ENCODE measurements at places on chromosomes 1 and 21.

DNA sequence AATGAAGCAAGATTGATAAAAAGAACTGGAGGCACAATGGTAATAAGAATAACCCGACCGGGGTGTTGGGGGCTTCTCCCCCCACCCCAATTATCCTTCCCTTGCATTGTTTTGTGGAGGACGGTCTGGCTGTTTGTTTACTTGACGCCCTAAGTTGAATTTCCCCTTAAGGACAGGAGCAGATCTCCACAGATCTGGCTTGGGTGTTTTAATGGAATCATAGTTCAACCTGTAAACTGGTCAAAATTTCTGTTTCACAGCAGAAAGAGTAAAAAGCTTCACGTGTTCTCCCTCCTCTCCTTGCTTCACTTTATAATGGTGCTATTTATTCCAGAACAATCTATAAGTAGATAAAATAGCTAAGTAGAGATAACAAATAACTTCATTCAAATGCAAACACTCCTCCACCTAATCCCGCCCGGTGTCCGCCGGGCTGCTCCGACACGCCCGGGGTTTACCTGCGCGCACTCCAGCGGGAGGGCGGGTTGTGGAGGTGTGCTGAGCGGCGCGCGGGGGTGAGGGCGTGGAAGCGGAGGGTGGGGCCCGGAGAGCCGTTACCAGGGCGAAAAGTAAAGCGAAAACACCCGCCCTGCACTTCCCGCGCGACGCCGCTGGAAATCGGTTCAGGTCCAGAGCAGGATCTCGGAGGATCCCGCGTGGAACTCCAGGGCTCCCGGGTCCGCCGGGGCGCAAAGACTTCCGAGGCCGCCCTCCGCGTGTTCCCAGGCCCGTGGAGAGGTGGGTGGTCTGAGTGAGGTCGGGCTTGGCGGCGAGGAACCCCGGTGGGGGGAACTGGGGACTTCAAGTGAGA is 2.0 kb upstream of the ATF3 start:
- DNase-seq = no peak

DNA sequence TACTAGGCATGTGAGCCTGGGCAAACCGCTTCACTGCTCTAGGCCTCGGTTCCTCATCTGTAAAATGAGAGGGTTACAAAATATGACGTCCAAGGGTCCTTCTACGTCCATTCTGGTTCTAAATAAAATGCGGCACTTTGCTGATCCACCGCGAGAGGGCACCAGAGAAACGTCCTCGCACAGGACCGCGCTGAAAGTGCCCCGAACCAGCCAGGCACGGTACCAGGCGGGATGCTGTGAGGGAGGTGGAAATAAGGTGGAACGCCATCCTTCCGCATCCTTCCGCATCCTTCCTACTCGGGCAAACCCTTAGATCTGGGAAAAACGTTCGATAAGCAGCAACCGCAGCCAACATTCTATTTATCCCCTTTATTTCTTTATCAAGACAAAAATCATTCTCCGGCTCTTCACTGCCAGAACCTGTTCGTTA is 60.3 kb upstream of the KRTAP19-8 start:
- DNase-seq = peak; percentile 48

DNA sequence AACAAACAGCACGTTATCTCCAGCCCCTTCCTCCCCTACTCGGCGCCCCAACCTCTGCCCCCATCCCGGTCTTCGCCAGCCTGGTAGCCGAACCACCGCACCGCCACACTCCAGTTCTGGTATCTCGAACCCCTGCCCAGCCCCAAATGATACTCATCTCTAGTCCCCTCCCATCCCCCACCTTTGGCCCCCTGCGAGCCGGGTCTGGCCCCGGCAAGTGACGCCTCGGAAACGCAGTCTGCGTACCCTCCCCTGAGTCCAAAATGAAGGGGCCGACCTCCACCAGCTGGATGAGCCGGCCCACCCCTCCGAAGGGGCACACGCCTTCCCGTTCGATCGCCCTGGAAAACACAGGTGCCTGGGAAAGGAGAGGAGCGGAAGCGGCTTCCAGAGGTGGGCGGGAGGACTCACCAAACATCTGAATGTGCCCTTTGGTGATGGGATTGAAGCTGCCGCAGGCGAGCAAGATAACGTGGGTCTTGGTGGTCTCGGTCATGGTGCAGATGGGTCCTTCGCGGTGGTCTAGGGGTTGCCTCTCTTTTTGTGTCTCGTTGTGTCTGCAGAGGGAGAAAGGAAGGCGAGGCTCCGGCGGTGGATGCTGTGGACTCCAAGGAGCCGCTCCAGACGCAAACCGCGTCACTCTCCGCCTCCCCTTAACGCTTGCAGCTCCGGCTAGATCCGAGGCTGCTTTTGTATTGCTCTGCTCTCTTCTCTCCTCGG is at the start of gene NMNAT2:
TSS of gene NMNAT2 (minus strand) at position 609 of the 720 bp plus-strand sequence. CDS start at position 496, 113 bp downstream.
- peak; percentile 25 for DNase-seq

- no peak for DNase-seq
Observed at GRCh38 chr1:64496606-64497005, 26.7 kb downstream of the CACHD1 start.

- peak; percentile 47 for DNase-seq
Observed at GRCh38 chr1:58412071-58412580, 134.4 kb downstream of the OMA1 start.

GRCh38 chr1:157142201-157142600 is 4.0 kb upstream of the ETV3 start:
- DNase-seq = no peak

DNA sequence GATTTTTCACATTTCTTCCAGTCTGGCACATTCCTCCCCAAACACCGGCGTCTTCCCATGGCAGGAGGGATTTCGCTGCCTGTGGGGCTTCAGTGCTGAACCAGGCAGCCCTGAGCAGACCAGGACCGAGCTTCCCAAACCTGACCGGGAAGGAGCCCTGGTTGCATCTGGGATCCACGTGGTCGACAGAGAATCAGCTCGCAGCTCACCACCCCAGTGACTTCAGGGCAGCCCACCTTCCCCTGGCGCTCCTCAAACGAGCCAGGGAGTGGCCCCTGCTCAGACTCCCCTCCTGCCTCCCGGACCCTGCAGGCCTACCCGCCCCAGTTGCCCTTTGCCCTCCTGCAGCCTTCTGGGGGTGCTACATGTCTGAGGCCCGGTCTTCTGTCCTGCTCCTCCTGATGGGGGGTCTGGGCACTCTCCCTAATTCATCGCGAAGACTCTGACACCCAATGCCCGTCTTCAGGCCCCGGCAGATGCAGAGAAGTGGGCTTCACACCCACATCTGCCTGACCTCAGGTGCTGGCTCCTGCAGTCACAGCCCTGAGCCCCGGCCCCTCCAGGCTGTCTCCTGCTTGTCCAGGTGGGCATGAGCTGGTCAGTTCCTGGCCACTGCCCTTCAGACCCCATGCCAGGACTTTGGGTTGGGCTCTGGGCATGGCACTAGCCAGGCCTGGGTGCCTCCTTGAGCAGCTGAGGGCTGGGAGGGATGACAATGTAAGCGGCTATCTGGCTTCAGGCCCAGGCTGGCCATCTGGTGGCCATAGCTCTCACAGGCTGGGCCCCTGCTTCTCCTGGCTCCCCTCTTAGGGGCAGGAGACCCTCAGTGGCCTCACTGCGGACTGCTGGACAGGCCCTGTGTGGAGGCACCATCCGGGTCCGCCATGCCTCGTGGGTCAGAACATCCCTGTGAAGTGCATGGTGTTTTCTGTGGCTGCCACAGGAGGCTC is 26.1 kb upstream of the PRSS38 start:
- peak; percentile 45 for DNase-seq

GRCh38 chr1:16903458-16903796 is 7.6 kb downstream of the RNU1-2 start:
- DNase-seq = no peak

GRCh38 chr1:23441446-23442148 is 17.0 kb upstream of the TCEA3 start:
- DNase-seq = no peak

DNA sequence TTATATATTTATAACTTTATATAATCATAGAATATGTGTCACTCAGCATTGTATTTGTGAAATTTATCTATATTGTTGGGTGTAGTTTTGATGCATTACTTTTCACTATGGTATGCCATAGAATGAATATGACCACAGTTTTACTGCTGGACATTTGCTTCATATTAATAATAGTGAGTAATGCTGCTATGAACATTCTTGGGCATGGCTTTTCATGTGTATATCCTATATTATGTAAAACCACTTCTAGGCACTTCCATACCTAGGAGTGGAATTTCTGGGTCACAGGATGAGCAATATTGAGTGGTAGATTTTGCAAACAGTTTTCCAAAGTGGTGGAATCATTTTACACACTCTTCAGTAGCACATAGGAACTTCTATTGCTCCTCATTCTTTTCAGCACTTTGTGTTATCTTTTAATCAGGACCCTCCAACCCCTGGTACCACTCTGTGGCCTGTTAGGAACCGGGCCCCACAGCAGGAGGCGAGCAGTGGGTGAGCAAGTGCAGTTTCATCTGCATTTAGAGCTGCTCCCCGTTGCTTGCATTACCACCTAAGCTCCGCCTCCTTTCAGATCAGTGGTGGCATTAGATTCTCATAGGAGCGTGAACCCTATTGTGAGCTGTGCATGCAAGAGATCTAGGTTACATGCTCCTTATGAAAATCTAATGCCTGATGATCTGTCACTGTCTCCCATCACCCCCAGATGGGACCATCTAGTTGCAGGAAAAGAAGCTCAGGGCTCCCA is 56.0 kb upstream of the CNIH3 start:
- DNase-seq = peak; percentile 42

DNA sequence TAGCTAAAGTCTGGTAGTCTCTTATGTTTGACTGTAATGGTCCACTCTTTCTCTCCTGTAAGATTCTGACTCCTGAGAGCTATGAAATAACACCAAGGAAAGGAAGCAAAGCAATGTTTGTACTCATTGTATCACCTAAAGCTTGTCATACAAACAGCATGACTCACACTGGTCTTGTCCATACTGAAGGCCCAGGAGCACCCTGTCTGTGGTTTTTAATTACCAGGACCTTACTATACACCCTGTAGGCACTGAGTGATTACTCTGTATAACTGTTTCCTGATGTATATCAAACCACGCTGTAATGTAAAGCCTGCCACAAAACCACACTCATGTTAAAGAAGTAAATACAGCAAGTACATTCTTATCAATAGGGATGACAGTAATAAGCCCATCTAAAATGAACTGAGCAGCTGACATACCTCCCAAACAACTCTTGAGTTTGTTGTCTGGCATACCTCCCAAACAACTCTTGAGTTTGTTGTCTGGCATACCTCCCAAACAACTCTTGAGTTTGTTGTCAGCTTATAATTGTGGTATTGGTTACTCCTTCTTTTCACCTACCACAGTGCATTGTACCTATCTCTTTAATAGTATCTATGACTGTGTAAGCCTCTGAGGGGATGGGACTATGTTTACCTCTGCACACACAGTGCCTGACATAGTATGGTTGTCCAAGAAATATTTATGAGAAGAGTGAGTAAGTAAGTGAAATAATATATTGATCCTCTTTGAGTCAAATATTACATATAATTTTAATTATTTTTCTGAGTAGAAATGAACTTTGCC is 11.6 kb upstream of the TNFSF18 start:
- DNase-seq = peak; percentile 80

DNA sequence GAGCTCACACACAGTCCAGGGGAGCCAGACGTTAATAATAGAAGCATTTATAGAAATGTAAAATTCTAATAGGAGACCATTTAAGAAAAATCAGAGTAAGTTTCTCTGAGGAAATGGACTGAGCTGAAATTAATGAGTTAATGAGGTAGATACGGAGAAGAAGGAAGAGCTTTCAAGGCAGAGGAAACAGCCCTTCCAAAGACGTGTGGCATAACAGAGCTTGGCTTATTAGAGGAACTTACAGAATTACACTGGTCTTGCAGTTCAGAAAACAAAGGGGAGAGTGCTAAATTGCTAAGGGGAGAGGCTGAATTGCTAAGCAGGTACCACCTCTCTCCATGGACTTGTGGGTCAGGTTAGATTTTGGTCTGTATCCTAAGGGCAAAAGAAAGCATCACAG is 8.2 kb upstream of the PIGK start:
- DNase-seq = no peak

DNA sequence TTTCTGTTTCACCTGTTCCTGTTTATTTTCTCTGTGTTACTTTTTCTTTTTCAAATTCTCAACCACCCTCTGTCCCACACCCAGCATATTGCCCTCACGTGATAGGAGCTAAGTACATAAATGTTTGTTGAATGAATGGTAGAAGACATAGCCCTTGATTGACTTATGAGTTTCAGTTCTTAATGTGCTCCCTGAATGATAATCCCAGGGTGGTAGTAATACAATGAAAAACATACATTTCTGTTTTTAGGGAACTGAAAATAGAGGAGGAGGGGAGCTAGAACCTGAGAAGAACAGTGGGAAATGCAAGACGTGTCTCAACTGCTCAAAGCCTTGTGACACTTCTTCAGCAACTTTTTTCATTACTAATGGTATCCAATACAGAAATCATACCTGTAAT is 147.1 kb downstream of the SPATA46 start:
- no peak for DNase-seq

GRCh38 chr1:95496773-95497172 is 262.8 kb downstream of the RWDD3 start:
- no peak for DNase-seq

DNA sequence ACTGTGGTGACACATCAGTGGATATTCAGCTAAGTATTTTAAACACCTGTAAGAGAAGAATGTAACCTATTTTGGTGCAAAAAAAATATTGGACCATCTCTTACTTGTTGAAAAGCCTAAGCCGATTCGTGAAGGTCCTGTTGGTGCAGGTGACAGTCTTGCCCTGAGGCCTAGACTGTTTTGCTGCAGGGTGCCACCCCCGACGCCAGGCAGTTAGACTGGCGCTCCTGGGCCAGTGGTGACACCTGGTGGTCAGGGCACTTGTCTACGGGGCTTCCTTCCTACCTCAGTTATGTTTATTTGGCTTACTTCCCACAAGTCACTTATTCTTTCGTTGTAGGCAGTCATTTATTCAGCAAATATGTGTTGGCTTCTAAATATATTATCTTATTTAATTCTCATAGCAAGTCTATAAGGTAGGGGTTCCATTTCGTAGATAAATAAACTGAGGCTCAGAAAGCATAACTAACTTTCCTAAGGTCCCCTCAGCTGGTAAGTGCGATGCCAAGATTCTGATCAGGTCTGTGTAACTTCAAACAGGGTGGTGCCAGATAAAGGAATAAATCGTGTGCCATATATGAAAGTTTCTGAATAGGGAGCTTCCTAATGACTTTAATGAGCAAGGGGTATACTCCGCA is 1.9 kb downstream of the EEIG2 start:
- no peak for DNase-seq

DNA sequence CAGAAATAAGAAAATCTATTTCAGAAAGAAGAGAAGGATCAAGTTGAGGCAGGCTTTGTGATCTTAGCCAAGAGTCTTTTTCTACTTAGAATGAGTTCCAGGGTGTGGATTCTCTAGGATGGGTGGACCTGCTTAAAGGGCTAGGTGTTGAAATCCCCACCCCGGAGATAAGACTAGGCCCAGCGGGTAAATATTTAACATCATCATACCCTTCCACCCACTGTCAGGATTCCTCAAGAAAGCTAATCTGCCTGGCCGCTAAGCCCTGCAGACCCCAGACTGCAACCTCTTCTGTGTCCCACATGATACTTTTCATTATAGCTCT is 5.8 kb downstream of the IGSF9 start:
- no peak for DNase-seq

DNA sequence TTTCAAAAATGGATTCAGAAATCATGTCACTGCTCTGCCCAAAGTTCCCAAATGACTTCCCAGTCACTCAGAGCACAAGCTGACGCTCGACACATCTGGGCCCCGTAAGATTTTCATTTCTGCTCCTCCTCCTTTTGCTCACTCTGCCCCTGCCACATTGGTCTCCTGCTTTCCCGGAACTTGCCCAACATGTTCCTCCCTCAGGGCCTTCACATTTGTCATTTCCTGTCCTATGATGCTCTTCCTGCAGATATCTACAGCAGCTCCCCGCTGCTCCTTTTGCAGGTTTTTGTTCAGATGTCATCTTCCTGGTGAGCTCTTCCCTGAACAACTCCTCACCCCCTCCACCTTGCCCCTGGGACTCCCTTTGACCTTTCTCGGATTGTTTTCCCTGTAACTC is 58.5 kb upstream of the IVNS1ABP start:
- DNase-seq = no peak
